ENCODE measurements at places on chromosomes 13 and 19. TPM values are rescaled to one million over a fixed set of nuclear protein-coding genes. Genes with fewer than 3 reads are reported as not detected.

The ATG4D gene
- 36.0 TPM for total RNA-seq

The TPTE2 gene
- total RNA-seq, result not detected

The NCCRP1 gene
- not detected for total RNA-seq

- no peaks in the 10 kb centered on the region for H3K4me1 ChIP-seq
- no peak overlapping the region for H3K4me3 ChIP-seq
- H3K27me3 ChIP-seq, result no peaks in the 10 kb centered on the region
- no peak for DNase-seq
- H3K36me3 ChIP-seq, result no peaks in the 10 kb centered on the region
- H3K27ac ChIP-seq, result no peak overlapping the region
Measured at GRCh38 chr13:113562844-113563243, 21.7 kb upstream of the TFDP1 start.

DNA sequence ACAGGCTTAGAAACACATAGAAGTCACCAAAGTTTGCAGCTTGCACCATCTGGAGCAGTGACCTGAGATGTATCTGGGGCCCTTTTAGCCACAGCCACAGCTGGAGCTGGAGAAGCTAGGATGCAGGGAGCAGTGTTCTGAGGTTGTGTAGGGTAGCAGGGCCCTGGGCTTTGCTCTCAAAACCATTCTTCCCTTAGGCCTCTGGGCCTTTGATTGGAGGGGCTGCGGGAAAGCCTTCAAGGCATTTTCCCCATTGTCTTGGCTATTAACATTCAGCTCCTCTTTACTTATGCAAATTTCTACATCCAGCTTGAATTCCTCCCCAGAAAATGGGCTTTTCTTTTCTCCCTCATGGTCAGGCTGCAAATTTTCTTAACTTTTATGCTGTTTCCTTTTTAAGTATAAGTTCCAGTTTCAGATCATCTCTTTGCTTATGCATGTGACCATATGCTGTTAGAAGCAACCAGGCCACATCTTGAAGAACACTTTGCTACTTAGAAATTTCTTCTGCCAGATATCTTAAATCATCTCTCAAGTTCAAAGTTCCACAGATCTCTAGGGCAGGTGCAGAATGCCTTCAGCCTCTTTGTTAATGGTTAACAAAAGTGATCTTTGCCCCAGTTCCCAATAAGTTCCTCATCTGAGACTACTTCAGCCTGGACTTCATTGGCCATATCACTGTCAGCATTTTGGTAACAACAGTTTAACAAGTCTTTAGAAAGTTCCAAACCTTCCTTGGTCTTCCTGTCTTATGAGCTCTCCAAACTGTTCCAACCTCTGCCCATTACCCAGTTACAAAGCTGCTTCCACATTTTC lies 48.5 kb downstream of the NBEA start:
- H3K27me3 ChIP-seq, result no peaks in the 10 kb centered on the region
- DNase-seq, result no peak
- no peak overlapping the region for H3K27ac ChIP-seq
- no peak overlapping the region for H3K4me3 ChIP-seq
- H3K4me1 ChIP-seq, result no peaks in the 10 kb centered on the region
- no peaks in the 10 kb centered on the region for H3K36me3 ChIP-seq

GRCh38 chr13:52903320-52903719 lies 54.9 kb upstream of the PCDH8 start:
- no peaks in the 10 kb centered on the region for H3K36me3 ChIP-seq
- no peak overlapping the region for H3K4me3 ChIP-seq
- H3K4me1 ChIP-seq, result no peaks in the 10 kb centered on the region
- DNase-seq, result no peak
- no peak overlapping the region for H3K27ac ChIP-seq

GRCh38 chr13:31967155-31967554 lies 64.4 kb upstream of the FRY start:
- no peak overlapping the region for H3K27ac ChIP-seq
- no peaks in the 10 kb centered on the region for H3K27me3 ChIP-seq
- peaks cover 9% of the 10 kb centered on the region for H3K4me1 ChIP-seq
- no peak overlapping the region for H3K4me3 ChIP-seq
- DNase-seq, result no peak
- H3K36me3 ChIP-seq, result no peaks in the 10 kb centered on the region

DNA sequence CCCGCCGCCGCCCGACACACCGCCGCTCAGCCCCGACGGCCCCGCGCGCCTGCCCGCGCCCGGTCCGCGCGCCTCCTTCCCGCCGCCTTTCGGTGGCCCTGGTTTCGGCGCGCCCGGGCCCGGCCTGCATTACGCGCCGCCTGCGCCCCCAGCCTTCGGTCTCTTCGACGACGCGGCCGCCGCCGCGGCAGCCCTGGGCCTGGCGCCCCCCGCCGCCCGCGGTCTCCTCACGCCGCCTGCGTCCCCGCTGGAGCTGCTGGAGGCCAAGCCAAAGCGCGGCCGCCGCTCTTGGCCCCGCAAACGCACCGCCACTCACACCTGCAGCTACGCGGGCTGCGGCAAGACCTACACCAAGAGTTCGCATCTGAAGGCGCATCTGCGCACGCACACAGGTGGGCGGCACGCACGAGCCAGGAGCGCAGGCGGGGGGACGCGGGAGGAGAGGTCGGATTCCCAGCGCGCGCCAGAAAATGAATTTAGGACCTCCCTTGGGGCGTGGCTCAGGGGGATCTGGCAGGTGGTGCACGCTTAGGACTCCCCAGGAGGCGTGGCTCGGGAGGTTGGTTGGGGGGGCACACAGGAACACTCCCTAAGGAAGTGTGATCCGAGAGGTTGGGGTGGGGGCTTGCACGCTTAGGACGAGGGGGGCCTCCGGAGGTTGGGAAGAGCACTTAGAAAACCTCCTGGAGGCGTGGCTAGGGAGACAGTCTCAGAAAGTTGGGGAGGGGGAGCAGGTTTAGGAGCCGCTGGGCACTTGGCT lies 1.2 kb downstream of the KLF2 start:
- H3K36me3 ChIP-seq, result peaks cover 23% of the 10 kb centered on the region
- no peaks in the 10 kb centered on the region for H3K27me3 ChIP-seq
- peak overlapping the region; percentile 97 for H3K27ac ChIP-seq
- peak; percentile 92 for DNase-seq
- peaks cover 33% of the 10 kb centered on the region for H3K4me1 ChIP-seq

- no peak overlapping the region for H3K27ac ChIP-seq
- H3K27me3 ChIP-seq, result no peaks in the 10 kb centered on the region
- no peaks in the 10 kb centered on the region for H3K4me1 ChIP-seq
- DNase-seq, result no peak
- no peak overlapping the region for H3K4me3 ChIP-seq
- H3K36me3 ChIP-seq, result no peaks in the 10 kb centered on the region
Measured at GRCh38 chr13:45895881-45896280, 44.3 kb upstream of the SIAH3 start.

DNA sequence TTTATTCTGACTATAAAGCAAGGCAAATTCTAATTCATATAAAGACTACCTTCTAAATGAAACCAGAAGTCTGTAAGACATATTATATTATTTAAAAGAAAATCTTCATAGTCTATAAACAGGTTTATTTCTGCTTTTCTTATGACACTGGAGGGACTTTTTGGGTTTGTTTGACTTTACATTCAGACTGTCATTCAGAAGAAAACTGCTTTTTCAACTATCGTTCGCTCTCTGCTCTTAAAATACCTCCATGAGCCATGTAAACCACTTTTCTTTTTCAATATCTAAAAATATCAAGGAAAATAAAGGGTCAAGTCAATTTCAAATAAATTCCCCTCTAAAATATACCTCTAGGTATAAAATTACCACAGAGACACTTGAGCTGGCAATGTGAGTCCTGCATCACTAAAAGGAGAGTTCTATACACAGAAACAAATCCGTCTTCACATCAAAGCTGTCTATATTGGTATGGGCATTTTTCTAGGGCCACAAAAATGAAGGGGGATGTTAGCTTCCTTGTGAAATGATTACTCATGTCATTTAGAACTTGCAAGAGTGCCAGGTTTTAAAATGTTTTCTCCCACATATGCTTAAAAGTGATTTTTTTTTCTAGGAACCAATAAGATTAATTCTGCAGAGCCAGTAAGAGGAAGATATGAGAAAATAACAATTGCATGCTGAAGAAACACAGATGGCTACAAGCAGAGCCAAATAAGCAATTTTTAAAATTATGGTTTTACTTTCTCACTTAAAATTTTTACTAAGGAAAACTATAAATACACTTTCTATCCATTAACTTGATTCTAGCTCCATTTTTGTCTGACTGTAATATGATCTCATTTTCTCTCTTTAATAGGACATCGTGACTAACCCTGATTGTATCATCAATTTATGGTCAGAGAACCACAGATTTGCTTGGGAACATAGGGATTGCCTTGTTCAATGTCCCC lies 181.8 kb downstream of the TBC1D4 start:
- no peak overlapping the region for H3K4me3 ChIP-seq
- no peaks in the 10 kb centered on the region for H3K4me1 ChIP-seq
- no peaks in the 10 kb centered on the region for H3K36me3 ChIP-seq
- DNase-seq, result no peak

DNA sequence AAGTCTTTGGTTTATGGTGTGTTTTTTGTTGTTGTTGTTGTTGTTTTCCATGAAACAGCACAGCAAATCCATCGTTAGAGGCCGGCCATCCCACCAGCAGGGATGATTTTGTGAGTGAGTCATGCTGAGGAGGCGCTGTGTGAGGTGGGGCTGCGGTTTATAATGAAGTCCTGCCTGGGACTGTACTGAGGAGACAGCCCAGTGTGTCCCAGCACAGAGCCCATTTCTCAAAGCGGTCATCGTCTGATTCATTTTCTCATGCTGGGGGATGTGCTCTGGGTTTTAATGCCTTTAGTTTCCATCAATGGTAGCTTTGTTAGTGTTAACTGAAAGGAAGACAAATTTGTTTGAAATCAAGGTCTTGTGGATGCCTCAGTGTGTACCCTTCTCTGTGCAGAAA lies 129.3 kb upstream of the SERP2 start:
- no peaks in the 10 kb centered on the region for H3K4me1 ChIP-seq
- H3K4me3 ChIP-seq, result no peak overlapping the region
- peak overlapping the region; percentile 80 for H3K27ac ChIP-seq
- H3K36me3 ChIP-seq, result no peaks in the 10 kb centered on the region
- no peaks in the 10 kb centered on the region for H3K27me3 ChIP-seq

- DNase-seq, result no peak
- H3K27ac ChIP-seq, result no peak overlapping the region
- H3K36me3 ChIP-seq, result no peaks in the 10 kb centered on the region
- H3K27me3 ChIP-seq, result no peaks in the 10 kb centered on the region
- no peak overlapping the region for H3K4me3 ChIP-seq
Measured at GRCh38 chr13:111873676-111874178, 193.2 kb upstream of the SOX1 start.
